Pons (tissue), 1 donor: ENCODE measurements at places on chromosomes 6 and 20.

DNA sequence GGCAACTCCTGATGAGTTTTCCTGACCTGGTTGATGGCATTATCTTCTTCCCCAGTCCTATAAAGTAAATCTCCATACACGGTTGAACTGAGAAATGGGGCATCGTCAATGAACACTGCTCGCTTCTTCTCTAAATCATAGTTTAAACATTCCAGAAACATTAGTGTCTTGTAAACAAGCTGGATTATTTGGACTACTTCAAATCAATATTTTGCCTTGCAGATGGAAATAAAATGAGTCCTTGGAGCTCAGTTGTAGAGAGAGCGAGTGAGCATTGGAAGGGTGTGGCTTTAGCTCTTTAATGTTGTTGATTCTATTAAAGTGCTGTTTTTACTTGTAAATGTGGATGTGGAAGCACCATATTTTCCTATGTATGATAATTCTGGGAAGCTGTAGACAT, 18.4 kb downstream of the C6orf89 start:
- DNase-seq = no peak

DNA sequence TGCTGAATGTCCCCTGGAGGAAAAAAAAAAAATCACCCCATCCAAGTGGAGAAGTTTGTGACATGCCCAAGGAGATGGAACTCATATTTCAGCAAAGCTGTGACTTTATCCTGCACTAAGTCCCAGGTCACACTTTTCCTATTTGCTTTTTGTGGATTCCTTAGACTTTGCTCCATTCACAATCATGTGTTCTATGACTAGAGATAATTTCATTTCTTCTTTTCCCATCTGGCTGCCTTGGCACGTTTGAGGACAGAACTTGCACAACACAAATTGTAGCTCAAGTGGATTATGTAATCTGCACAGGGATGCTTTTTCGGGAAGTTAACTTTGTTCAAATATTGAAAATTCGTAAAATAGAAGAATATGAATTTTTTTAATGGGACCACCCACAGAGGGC, 100.7 kb upstream of the PTPN1 start:
- DNase-seq = no peak

DNA sequence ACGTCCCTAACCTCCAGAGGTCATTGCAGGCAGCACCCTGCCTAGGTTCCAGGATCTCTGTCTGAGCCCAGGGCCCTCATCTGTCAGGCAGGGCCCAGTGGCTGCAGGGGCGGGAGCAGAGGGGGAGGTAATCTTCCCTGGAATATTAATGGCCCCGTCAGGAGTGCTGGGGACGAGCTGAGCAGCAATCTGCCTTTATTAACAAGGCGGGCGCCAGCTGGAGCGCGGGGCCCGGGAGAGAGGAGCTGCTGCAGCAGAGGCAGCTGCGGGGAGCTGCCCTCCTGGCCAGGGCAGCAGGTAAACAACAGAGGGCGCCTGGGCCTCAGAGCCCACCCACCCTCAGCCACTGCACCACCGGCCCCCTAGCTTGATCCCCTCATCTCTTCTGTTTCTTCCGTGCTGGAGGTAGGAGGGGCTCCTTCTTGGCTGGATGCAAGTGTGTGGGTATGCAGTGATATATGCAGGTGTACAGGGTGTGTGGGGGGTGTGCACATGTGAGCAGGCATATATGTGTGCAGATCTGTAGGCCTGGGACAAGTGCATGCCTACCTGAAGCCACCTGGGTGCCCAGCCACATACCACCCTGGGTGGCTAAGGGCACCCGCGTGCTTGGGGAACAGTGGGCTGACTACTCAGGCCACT, 131.8 kb upstream of the MLN start:
- DNase-seq = no peak

DNA sequence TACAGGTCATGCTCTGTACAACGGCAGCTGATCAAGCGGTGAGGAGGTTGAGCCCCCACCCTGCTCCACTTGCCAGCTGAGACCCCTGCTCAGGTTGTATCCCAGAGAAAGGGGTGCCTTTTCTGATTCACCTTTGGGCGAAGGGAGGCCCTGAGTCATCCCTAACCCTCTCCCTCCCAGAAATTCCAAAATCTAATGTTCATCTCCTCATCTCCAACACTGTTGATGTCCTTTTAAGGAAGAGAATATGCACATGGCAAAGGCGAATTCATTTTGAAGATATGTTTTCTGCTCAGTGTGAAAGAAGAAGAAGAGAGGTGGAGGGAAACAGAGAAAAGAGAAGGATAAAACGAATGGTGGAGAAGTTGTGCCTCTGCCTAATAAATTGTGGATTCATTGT, 120.5 kb downstream of the SCML4 start:
- DNase-seq = no peak

GRCh38 chr6:168198302-168199180, 119.5 kb upstream of the FRMD1 start:
- no peak for DNase-seq

GRCh38 chr20:36043892-36044515, 75.6 kb downstream of the CNBD2 start:
- DNase-seq = no peak

- DNase-seq = peak; percentile 23
Measured at GRCh38 chr20:19212821-19213502, 520 bp downstream of the SLC24A3 start.

GRCh38 chr6:139308286-139308916, 16.6 kb upstream of the TXLNB start:
- no peak for DNase-seq

GRCh38 chr6:96852605-96853004, 15.3 kb upstream of the GPR63 start:
- no peak for DNase-seq

GRCh38 chr6:19827247-19827646, 9.9 kb upstream of the ID4 start:
- no peak for DNase-seq

DNA sequence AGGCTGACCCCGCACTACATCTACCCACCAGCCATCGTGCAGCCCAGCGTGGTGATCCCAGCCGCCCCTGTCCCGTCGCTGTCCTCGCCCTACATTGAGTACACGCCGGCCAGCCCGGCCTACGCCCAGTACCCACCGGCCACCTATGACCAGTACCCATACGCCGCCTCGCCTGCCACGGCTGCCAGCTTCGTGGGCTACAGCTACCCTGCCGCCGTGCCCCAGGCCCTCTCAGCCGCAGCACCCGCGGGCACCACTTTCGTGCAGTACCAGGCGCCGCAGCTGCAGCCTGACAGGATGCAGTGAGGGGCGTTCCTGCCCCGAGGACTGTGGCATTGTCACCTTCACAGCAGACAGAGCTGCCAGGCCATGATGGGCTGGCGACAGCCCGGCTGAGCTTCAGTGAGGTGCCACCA, 16.4 kb downstream of the RBM38 start:
- DNase-seq = no peak

GRCh38 chr6:18380158-18380836, 6.9 kb upstream of the RNF144B start:
- no peak for DNase-seq

DNA sequence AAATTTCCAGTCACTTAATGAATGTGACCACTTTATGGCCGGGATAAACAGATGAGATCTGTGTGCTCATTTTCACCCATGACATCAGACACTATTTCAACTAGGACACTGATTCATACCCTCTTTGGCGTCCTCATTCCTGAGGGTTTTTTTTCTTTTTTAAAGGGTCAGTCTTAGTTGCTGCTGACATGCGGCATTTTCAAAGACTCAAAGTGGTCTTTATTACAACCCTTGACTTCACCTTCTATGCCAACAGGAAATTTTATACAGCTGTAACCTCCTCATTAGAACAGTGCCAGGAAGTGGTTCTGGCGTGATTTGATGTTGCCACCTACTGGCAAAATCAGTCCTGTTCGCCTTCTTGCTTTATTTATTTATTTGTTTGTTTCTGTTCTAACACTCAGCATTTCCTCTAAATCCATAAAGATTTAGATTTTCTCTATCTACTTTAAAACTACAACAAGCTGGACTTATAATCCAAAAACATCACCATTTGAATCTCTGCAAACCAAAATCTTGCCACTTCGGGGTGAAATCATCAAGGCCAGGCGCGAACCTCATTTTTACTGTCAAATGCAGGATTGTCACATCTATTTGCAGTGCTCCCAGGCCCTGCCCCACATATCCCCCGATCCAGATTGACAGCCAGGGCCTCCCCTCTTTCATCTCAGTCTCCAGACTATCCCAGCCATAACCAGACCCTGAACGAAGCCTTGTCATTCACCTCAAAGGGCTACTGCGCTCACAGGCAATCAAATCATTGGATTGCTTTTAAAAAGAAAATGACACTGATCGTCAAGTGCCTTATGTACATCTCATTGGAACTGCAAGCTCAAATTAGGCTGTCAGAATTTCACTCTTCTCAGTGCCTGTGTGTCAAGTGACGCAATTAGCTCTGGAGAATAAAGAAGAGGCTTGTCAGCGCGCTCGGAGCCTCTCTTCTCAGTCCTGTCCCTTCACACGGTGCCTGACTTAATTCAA, 77.5 kb downstream of the C6orf118 start:
- peak; percentile 90 for DNase-seq

DNA sequence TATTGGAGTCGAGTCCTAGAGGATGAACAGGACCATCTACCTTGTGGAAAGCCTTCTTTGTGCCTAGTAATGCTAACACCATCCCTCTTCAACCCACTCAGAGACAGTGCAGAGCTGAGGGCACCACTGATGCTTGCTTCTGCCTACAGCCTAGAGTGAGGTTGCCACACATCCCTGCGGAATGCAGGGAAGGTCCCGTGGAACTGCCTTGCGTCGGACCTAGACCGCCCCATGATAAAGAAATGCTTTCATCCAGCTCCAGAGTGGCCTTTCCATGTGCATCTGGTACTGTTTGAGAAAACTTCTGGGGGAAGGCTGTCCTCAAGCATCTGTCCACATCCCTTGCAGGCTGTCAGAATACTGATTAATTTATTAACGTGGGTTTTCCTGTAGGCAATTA, 168.4 kb downstream of the PHACTR1 start:
- DNase-seq = no peak
